ENCODE measurements at places on chromosomes 1 and 21.
A peak's percentile ranks its signal among the peaks of the same experiment; 100 is the strongest.

- no peaks in the 10 kb centered on the region for H3K36me3 ChIP-seq
- H3K27ac ChIP-seq = no peak overlapping the region
- H3K27me3 ChIP-seq = no peaks in the 10 kb centered on the region
- no peak for DNase-seq
- no peaks in the 10 kb centered on the region for H3K4me1 ChIP-seq
- H3K4me3 ChIP-seq = no peak overlapping the region
Measured at GRCh38 chr1:234918181-234918841, 210.3 kb downstream of the TOMM20 start.

DNA sequence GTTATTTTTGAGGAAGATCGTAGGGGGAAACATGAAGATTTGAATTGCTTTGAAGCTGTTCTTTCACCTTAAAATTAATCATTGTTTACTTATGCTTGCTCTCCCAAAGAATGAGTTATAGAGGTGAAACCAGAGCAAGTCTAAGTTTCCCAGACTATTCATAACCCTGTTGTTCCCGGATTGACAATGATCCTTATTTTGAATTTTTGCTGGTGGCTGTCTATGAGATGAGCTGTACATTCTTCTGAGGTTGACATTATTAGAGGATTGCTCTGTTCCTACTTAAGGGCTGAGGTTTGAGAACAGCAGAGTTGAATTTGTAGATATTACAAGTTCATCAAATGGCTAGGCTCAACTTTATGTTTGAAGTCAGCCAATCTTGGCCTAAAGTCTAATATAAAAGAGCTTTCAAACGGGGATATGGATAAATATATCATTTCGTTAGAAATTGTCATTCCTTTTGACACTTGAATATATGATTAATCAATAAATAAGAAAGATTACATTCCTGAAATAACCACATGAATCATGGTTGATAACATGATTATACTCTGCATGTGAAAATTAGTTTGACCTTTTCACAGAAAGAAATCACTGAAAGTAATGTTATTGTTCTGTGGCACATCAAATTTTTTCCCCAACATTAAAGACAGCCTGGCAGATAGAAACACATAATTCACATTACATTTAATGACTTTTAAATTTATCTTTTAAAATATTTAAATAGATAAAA is 19.1 kb upstream of the PDE4B start:
- H3K27me3 ChIP-seq = no peaks in the 10 kb centered on the region
- H3K4me3 ChIP-seq = no peak overlapping the region
- H3K36me3 ChIP-seq = no peaks in the 10 kb centered on the region
- DNase-seq = no peak
- H3K27ac ChIP-seq = no peak overlapping the region

DNA sequence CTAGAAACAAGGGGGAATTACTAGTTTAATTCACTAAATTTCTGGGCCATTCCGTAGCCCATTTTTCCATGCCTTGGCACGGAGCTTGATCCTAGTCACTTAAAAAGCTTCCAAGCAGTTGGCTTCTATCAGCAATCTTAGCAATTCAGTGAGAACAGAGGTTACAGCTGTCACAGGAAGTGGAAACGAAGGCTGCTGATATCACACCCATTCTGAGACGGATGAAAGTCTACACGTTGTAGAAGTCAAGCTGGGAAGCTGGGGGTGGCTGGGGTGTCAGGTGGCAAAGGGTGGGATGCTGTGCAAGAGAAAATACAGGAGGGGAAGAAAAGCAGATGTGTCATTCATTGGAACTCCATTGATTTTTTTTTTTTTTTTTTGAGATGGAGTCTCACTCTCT is 11.8 kb upstream of the STMN1 start:
- no peak for DNase-seq
- peaks cover 15% of the 10 kb centered on the region for H3K27me3 ChIP-seq
- H3K27ac ChIP-seq = no peak overlapping the region

- peaks cover 91% of the 10 kb centered on the region for H3K27me3 ChIP-seq
- H3K27ac ChIP-seq = no peak overlapping the region
- no peak overlapping the region for H3K4me3 ChIP-seq
Measured at GRCh38 chr1:3103967-3104677, 35.1 kb downstream of the PRDM16 start.

- no peak overlapping the region for H3K27ac ChIP-seq
- H3K36me3 ChIP-seq = no peaks in the 10 kb centered on the region
Measured at GRCh38 chr21:28148400-28149064, 844.1 kb downstream of the LTN1 start.

- H3K36me3 ChIP-seq = no peaks in the 10 kb centered on the region
- no peak for DNase-seq
- no peak overlapping the region for H3K4me3 ChIP-seq
Measured at GRCh38 chr1:159091607-159092031, 15.1 kb upstream of the AIM2 start.

- H3K4me3 ChIP-seq = no peak overlapping the region
- no peaks in the 10 kb centered on the region for H3K36me3 ChIP-seq
- H3K27ac ChIP-seq = no peak overlapping the region
- no peak for DNase-seq
- H3K27me3 ChIP-seq = peaks cover 76% of the 10 kb centered on the region
- H3K4me1 ChIP-seq = no peaks in the 10 kb centered on the region
Measured at GRCh38 chr21:36693489-36694030, 5.4 kb upstream of the SIM2 start.

GRCh38 chr1:229341774-229342655 is 832 bp downstream of the CCSAP start:
- H3K27me3 ChIP-seq = no peaks in the 10 kb centered on the region
- H3K4me1 ChIP-seq = peaks cover 22% of the 10 kb centered on the region
- H3K4me3 ChIP-seq = peak overlapping the region; percentile 80
- no peaks in the 10 kb centered on the region for H3K36me3 ChIP-seq

DNA sequence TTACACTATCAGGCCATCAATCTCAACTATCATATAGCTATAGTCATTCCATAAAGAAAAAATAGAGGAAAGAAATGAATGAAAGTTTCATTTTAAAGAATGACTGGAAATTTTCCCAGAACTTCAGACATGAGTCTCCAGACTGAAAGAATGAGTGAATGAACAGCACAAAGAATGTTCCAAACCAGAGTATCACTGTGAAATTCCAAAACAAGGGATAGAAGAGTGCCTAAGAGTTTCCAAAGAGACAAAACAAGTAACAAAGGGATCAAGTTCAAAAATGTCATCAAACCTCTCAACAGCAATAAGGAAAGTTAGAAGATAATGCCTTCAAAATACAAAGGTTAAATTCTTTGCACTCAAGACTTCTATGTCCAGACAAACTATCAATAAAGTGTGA is 114.9 kb downstream of the DENND1B start:
- H3K36me3 ChIP-seq = no peaks in the 10 kb centered on the region
- DNase-seq = no peak
- H3K4me1 ChIP-seq = peaks cover 2% of the 10 kb centered on the region
- no peak overlapping the region for H3K4me3 ChIP-seq
- H3K27me3 ChIP-seq = no peaks in the 10 kb centered on the region

DNA sequence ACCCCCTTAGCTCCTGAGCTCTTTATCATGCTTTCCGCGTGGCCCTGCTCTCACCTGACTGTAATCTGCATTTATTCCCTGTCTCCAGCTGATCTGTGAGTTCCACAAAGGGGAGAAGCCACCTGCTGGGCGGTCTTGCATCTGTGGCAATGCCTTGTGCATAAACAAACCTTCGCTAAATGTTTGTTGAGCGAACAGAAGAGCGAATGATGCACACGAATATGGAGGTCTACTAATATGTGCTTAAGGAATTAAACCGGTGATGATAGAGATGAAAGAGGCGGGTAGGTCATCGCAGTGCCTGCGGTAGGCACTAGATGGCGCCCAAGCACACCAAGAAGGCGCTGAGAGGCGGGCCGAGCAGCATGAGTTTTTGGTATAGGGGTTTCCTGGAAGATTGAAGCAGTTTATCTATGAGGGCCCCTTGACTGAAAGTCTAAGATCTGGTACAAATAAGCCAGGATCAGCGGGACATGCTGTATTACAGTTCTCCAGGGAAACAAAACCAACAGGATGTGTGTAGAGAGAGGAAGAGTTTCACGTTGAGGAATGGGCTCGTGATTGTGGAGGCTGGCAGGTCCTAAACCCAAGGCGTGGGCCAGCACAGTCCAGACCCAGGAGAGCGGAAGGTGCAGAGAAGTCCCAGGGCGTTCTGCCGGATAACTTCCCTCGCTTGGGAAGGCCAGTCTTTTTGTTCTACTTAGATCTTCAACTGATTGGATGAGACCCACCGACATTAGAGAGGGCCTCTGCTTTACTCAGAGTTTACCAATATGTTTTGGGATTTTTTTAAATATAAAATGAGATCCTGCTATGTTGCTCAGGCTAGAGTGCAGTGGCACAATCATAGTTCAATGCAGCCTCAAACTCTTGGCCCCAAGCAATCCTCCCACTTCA is 34.7 kb downstream of the TOMM20 start:
- H3K4me1 ChIP-seq = peaks cover 5% of the 10 kb centered on the region
- no peaks in the 10 kb centered on the region for H3K27me3 ChIP-seq
- H3K27ac ChIP-seq = no peak overlapping the region
- peak; percentile 80 for DNase-seq
- H3K4me3 ChIP-seq = no peak overlapping the region

GRCh38 chr1:156920233-156921052 is at the start of gene LRRC71:
Gene LRRC71, plus strand, starts transcription at chr1:156920632. Its CDS starts 172 bp downstream, at chr1:156920804.
- no peaks in the 10 kb centered on the region for H3K4me1 ChIP-seq
- no peak within 1 kb of the TSS for H3K4me3 ChIP-seq
- peak; percentile 58 for DNase-seq
- no peaks in the 10 kb centered on the region for H3K36me3 ChIP-seq
- peaks cover 70% of the 10 kb centered on the region for H3K27me3 ChIP-seq

DNA sequence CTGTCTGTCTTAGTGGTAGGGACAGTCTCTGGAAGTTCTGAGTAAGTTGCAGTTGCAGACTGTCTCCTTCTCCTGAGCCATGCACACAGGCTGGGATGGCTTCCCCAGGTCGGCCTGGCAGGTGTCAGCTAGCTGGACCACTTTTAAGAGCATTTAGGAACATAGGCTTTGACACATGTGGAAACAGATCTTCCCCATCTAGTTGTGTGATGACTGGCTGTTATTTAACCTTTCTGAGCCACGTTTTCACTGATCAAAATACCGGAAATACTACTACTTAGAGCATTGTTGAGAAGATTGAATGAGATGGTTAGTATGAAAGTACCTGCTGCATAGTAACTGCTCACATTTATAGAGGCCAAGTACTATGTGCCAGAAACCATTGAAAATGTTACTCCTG is 6.2 kb upstream of the MAPKAPK2 start:
- H3K27me3 ChIP-seq = 0 out of 2 replicates have a peak, but pooled peaks cover 6% of the 10 kb centered on the region
- peaks cover 72% of the 10 kb centered on the region for H3K4me1 ChIP-seq
- no peak overlapping the region for H3K27ac ChIP-seq
- no peak overlapping the region for H3K4me3 ChIP-seq
- no peaks in the 10 kb centered on the region for H3K36me3 ChIP-seq

DNA sequence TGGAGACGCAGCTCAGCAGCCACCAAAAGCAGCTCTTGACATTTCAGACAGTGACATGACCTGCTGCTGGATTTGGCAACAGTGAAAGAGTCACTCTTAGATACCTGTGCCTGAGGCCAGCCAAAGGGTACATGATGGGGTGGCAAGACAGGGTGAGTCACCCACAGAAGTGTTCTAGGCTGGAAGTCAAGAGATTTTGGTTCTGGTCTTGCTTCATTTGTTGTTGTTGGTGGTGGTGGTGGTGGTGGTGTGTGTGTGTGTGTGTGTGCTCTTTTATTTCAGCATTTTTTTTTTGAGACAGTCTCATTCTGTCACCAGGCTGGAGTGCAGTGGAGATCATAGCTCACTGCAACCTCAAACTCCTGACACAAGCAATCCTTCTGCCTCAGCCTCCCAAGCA is 25.8 kb downstream of the SHISAL2A start:
- H3K36me3 ChIP-seq = no peaks in the 10 kb centered on the region
- H3K27me3 ChIP-seq = no peaks in the 10 kb centered on the region
- H3K4me3 ChIP-seq = no peak overlapping the region
- DNase-seq = no peak

- no peak overlapping the region for H3K27ac ChIP-seq
- no peaks in the 10 kb centered on the region for H3K36me3 ChIP-seq
Measured at GRCh38 chr1:110610084-110610483, 3.9 kb upstream of the KCNA2 start.

GRCh38 chr1:183206538-183207122 is 20.6 kb downstream of the LAMC2 start:
- DNase-seq = no peak
- no peaks in the 10 kb centered on the region for H3K4me1 ChIP-seq
- H3K36me3 ChIP-seq = no peaks in the 10 kb centered on the region
- H3K4me3 ChIP-seq = no peak overlapping the region

DNA sequence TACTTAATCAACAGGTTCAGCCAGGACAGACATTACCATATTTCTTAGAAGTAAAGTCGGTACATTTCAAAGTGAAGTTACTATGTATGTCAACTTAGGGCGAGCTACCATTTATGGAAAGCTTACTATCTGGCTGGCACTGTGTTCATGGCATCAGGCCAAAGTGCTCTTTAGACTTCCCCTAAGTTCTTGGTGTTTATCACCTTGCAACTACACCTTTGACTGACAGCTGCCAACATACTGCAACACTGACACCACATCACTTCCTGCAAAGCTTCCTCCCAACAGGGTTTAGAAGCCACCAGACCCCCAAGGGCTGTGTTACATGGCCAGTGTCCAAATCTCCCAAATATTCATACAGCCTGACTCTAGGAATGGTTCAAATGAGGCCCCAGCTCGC is 61.0 kb downstream of the TIAM1 start:
- H3K36me3 ChIP-seq = no peaks in the 10 kb centered on the region
- DNase-seq = no peak
- no peaks in the 10 kb centered on the region for H3K4me1 ChIP-seq
- H3K27me3 ChIP-seq = no peaks in the 10 kb centered on the region

GRCh38 chr21:35511696-35512162 is 462.6 kb upstream of the RUNX1 start:
- no peaks in the 10 kb centered on the region for H3K4me1 ChIP-seq
- no peak overlapping the region for H3K4me3 ChIP-seq
- DNase-seq = no peak
- H3K36me3 ChIP-seq = no peaks in the 10 kb centered on the region
- no peak overlapping the region for H3K27ac ChIP-seq

GRCh38 chr1:219660666-219661463 is 48.0 kb upstream of the ZC3H11B start:
- DNase-seq = peak; percentile 84
- no peak overlapping the region for H3K4me3 ChIP-seq

GRCh38 chr1:74858136-74858535 is 125.2 kb downstream of the TYW3 start:
- H3K4me3 ChIP-seq = no peak overlapping the region
- no peak overlapping the region for H3K27ac ChIP-seq
- H3K27me3 ChIP-seq = no peaks in the 10 kb centered on the region
- no peak for DNase-seq
- H3K4me1 ChIP-seq = peaks cover 7% of the 10 kb centered on the region

DNA sequence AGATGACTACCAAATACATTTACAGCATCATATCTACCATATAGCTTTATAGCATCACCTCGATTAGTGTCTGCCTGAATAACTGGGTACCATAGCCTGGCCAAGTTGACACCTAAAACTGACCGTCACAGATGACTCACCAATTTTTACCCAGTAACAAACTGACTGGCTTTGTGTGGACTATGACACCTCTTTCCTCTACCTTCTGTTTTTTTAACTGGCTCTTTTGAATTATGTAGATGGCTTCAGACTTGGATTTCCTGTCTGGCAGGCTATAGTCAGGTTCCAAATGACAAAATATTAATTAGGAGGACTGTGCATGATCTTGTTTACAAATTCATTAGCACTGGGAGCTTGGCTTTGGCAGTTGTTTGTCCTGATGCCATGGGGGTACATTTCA is 360.3 kb downstream of the TGFB2 start:
- no peak overlapping the region for H3K4me3 ChIP-seq
- H3K27ac ChIP-seq = no peak overlapping the region
- no peaks in the 10 kb centered on the region for H3K27me3 ChIP-seq
- H3K4me1 ChIP-seq = no peaks in the 10 kb centered on the region

- no peaks in the 10 kb centered on the region for H3K27me3 ChIP-seq
- H3K27ac ChIP-seq = no peak overlapping the region
- H3K36me3 ChIP-seq = no peaks in the 10 kb centered on the region
- no peaks in the 10 kb centered on the region for H3K4me1 ChIP-seq
Measured at GRCh38 chr1:224175617-224176016, 7.4 kb upstream of the DEGS1 start.

All from MM.1S (cell line).